T-cell (primary cell): ENCODE measurements at places on chromosomes 6 and 20.

DNA sequence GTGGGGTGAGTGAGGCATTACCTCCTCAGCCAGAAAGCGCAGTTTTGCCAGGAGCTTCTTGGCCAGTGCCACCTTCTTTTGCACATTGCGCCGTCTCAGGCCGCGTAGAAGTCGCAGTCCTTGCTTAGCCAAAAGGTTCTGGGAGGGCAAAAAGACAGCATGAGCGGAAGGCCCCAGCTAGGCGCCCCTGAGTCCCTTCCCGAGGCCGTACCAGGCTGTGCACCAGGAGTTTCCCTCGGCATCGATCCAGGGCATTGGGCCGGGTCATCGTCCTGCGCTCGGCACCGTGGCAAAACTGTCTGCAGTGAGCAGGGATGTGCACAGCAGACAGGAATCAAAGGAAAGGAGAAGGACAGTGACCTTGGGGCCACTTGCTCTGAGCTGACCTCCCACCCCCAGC, 20.2 kb upstream of the SPAG4 start:
- DNase-seq: no peak

- no peak for DNase-seq
Observed at GRCh38 chr6:54308986-54309315, 710 bp downstream of the TINAG start.

GRCh38 chr6:34062815-34063214, 83.1 kb downstream of the GRM4 start:
- no peak for DNase-seq

DNA sequence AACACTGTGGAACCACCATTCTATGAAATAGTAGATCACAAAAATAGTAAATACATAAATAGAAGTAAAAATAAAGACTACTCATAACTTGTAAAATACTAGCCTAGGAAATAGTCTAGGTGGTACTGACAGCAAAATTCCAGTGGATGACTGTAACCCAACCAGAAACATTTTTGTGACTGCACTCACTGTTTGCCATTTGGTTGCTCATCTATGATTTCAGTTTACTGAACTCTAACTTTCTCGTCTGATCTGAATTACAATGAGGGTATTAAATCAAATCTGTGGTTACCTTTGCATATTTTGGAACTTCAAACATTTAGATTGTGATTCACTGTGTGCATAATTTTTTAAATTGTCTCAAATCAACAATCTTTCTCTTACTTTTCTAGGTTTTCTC, 151.1 kb downstream of the KHDC1L start:
- DNase-seq: no peak

DNA sequence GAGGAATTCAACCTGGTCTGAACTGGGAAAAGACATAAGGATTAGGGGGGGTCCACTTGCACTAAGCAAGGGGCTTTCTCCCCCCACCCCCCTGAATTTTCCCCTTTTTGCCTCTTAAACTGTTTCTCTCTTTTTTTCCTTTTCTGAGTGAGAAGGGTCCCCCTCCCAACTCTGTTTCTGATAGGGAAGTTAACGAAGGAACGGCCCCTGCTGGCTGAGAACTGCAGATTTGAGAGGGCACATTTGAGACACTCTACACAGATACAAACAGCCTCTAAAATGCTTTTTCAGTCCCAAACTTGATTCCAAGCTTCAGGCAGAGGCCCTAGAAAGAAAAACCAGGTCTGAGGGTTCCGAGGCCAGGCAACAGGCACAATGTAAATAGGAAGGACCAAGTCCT, 91.7 kb downstream of the JARID2 start:
- no peak for DNase-seq

DNA sequence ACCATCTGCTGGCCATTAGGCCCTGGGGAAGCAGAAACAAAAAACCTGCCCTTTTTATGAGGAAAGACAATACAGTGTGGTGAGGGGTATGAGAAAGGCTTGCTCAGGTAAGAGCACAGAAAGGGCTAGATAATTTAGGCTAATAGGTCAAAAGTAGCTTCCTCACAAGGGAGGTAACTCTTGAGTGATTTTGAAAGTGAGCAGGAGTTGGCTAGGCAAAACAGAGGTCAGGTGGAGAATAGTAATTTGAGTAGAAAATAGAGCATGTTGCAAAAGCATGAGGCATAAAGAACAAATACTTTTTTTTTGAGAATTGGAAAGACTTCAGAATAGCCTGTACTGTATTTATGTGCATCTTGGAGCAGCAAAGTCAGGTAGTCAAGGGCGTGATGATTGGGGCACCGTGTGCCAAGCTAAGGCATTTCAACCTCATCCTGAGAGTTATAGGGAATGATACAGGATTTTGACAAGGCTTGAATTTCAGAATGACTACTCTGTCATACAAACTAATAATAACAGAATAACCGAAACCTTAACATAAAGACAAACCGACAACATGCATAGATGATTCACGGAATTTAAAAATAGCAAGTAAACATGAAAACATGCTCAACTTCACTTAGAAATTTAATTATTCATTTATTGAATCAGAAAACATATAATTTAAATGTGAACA, 123.0 kb upstream of the ENPP5 start:
- no peak for DNase-seq

DNA sequence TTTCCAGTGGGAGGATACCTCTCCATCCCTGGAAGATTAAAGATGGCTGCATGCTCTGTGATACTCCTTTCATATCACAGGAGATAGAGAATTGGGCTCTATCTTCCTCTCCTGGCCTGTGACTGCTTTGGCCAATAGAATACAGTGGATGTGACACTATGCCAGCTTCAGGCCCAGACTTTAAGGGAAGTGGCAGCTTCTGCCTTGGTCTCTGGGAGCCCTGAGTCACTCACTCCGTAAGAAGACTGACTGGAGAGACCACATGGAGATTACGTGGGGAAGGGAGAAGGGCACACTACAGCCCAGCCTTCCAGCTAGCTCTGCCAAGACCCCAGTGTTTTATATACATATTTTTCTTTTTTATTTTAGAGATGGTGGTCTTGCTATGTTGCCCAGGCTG, 10.4 kb upstream of the MMP9 start:
- no peak for DNase-seq

- DNase-seq: no peak
Observed at GRCh38 chr6:137727216-137727765, 139.8 kb upstream of the TNFAIP3 start.
